PC-9 (cell line): ENCODE measurements at places on chromosomes 1 and 21. TPM values are rescaled to one million over a fixed set of nuclear protein-coding genes. Genes with fewer than 3 reads are reported as not detected.

- DNase-seq = no peak
Measured at GRCh38 chr1:92708368-92708950, 76.4 kb downstream of the EVI5 start.

DNA sequence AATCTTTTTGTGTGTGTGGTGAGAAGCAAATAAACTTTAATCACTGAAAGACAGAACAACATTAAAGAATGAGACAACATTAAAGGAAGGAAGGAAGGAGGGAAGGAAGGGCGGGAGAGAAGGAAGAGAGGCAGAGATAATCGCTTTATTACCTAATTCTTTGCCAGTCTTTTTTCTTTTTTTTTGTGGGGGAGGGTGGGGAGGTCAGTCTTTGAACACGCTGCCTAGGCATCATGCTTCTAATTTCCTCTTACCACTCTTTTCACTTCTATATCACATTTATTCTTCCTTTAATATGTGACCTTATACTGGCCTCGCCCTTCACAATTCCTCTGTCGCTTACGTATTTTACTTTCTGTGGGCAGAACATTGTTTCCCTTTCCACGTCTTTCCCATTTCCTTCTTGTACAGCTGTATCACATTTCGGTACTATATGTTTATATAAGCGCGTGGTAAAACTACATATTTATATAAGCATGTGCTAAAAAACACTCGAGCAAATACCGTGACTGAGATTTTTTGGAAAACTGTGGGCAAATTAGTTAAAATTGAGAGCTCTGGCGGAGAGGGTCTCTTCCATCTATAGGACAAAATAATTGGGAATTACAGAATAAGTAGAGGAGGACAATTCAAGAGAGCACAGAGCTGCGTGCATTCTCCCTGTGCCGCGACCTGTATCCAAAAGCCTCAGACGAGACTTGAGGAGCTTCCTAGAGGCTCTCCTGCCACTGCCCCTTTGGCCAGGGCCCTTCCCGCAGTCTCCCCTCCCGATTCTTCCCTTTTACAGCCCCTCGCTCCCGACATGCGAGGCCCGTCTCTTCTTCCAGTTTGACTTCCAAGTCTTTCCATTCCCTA lies 823 bp upstream of the PRKAA2 start:
- DNase-seq = no peak

DNA sequence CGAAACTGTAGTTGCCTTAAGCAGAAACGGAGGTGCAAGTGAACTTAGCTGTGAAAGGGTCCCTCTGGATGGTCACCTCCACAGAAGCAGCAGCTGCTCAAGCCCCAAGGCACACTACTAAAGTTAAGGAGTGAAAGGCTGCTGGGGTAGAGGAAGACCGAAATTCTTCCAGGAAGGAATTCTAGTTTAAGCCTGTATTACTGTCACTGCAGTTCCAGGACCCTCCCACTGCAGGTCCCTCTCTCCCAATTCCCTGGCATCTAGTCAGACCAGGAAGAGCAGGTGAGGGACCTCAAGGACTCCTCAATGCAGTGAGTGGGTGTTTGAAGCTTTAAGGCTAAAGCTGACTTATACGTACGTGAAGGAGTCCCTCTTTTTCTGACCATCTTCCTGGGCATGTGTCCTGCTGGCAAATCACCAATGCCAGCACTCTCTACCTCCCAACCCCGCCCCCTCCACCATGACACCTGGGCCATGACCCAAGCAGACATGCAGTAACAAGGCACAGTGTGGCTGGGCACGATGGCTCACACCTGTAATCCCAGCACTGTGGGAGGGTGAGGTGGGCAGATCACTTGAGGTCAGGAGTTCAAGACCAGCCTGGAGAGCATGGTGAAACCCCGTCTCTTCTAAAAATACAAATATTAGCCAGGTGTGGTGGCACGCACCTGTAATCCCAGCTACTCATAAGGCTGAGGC lies 57.2 kb downstream of the TGFBR3 start:
- DNase-seq = no peak

GRCh38 chr1:171233183-171233582 lies 15.1 kb upstream of the FMO1 start:
- DNase-seq = no peak

Gene FCRL1
- not detected in 2 replicates for total RNA-seq

DNA sequence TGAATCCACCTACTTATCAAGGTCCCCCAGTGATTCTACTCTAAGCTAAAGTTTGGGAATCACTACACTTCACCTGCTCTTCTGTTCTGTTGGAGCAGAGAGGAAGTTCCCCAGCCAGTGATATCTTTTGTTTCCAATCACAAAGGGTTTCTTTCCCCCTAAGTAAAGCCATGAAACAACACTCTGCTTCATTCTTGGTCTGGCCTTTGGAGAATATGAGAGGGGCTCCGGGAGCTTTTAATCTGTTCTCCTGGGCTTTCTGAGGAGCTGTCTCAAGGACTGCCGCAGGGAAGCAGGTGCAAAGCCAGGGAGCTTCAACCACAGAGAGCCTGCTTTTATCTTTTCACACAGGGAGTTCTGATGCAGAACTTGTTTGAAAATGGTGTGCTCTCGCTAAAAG lies 10.1 kb upstream of the SLAMF9 start:
- DNase-seq = no peak

DNA sequence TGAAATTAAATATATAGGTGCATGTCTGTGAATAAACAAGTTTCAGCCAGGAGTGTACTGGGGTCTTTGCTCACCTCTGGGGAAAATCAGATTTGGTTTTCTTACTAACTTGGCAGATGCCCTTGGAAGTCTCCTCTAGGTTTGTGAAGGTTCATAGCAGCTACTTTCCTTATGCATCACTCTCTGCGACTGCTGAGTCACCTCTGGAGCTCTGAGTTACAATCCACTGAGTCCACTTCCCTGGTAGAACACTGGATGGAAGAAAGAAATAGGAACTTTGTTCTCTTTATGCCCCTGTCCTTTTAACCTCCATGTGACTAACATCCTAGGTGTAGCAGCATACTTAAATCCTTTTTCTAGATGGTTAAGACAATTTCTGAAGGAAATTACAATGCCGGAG lies 4.4 kb upstream of the FASLG start:
- DNase-seq = no peak

DNA sequence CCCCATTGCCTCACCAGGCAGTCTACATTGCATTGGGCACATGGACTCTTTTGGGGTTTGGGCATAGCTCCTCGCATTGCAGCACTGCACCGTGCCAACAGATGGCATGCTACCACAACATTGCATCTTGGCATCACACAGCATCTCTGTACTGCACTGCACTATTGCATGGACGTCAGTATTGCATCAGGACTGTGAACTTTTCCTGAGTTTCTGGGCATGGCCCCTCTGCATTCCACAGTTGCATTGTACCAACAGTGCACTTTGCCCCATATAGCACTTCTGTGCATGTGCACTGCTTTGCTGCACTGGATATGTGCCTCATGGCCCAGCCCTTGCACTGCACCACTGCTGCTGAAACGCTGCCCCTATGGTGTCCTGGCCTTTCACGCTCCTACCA lies 9.6 kb downstream of the PTPRU start:
- DNase-seq = peak; percentile 35
